ENCODE measurements at places on chromosomes 11 and 22.
A peak's percentile ranks its signal among the peaks of the same experiment; 100 is the strongest.

DNA sequence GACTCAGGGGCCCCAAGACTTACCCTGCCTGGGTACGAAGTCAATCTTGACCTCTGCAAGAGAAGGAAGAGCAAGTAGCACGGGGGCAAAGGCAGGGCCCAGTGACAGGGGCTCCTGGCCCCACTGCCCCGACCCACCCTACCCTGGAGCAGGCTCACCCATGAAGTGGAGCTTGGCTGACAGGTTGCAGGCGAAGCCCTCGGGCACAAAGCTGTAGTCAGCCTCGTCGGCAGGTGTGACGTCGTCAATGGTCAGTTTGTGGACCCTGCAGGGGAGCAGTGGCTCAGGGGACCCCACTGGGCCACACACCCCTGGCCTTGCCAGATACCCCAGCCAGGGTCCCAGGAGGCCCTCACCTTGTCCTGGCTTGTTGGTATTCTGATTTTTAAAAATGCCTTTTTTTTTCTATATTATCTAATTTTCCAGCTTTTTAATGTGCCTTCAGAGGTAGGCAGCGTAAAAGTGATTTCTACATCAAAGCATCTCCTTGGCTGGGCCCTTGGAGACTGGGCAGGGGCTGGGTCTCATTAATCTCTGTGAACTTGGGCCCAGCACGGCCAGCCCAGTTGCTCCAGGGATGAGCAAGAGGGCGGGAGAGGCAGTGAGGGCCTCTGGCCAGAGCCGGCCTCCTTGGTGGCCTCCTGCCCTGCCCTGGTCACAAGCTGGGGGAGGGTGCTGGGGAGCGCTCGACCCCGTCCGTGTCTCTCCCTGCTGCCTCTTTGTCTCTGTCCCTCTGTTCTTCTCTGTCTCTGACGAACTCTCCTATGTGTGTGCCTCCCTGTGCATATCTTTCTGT is 11.3 kb downstream of the MYBPC3 start:
- DNase-seq: no peak

DNA sequence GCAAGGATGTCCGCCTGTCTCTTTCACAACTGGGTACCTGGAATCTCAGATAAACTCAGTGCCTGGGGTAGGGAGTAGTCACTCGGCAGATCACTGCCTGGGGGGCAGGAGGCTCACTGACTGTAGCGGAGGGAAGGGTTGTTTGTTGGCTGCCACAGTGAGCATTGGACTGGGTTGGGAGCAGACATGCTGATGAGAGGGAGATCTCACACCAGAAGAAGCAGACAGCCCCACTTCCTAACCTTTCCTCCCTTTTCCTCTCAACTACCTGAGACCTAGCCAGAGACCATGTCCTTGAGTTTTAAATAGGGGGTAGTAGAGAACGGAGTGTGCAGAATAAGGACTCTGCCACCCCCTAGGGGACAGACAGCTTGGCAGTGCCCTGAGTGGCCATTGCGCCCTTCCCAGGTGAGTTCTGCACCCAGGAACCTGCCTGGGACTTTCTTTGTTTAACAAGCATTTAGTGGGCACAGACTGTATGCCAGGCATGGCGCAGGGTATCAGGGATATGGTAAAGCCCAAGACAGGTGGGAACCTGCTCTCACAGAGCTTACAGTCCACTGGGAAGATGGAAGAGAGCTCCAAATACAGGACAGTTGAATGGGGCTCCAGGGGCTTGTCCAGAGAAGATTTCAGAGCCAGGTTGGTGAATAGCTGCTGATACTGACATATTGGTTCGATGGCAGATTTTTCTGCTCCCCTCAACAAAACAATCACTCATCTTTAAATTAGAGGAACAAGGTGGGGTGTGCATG is 115.7 kb upstream of the NNMT start:
- DNase-seq: no peak

GRCh38 chr11:68122936-68123539 is 1.9 kb upstream of the CHKA start:
- DNase-seq: no peak

DNA sequence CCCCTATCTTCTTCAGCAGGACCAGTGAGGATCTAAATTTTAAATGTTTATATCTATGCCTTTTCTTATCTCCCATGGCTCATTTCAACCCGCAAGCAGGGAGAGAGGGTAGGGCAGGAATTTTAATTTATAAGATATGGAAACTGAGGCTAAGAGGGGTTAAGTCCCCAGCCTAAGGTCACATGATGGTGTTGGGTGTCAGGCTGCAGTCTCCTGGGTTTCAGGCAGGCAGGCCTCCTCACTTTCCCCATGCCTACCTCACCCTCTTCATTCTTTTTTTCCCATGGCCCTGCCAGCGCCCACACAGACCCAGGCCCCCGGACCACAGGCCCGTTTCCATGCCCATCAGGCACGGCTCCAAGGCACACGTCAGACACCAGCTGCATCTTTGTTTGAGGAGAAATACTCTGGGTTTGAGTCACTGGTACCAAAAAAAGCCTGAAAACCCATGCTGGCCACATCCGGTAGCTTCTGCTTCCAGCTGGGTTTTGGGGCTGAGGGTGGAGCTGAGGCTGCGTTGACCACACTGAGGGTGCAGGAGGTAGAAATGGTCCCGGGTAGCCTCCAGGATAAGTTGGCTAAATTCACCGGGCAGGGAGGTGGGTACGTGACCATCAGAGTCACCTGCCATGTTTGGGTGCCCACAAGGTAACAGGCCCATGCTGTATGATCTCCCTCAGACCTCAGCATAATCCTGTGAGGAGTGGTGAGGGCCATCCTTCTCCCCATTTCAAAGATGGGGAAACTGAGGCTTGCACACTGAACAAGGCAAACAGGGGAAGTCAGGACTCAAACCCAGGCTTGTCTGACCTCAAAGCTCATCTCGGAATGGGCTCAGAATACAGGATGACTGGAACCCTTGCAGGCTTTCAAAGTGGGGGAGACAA is 7.5 kb downstream of the CRYBB1 start:
- peak; percentile 20 for DNase-seq

DNA sequence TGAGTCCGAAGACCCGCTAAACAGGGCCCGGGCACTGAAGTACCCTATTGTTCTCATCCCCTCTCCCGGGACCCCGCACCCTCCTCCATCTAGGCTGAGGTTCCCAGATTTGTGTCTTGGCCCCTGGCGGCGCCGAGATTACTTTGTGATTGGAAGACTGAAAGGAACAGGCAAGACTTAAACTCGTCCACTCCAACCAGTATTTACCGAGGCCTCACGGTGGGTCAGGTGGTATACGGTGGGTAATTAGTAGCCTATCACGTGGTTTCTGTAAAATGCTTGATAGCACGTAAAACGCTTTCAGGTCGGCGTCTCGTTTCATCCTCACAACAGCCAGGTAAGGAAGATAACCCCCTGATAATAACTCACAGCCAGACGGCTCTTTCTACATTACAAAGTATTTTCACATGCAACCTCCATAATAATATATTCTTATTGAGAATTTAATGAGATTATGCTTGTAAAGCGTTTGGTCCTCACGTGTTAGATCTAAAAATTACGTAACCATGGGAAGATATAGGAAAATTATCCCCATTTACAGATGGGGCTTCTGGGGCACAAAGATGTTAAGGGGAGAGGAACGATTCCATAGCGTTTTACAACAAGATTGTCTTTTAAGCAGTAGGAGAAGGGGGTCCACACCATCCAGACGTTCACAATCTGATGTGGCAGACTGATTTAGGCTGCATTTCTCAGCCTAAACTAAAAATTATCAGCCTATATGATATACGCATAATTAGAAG is 642 bp upstream of the PIK3C2A start:
- DNase-seq: peak; percentile 10

DNA sequence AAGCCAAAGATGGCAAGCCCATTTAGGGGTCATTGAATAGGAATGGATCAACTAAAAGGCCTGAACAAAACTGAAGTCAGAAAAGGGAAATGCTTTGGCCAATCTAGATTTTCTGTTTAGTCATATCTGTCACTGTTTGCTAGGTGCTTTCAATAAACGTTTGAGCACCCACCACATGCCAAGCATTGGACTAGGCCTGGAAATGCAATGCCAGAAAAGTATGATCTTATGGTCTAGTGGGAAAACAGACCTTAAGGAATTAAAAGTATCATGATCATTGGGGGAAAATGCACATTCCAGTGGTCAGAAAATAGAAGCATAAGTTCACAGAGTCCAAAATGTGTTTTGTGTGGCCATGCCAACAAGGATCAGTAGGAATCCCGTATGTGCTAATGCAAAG is 76.8 kb upstream of the BIRC3 start:
- no peak for DNase-seq

GRCh38 chr11:15737320-15737719 is 619.0 kb downstream of the SOX6 start:
- DNase-seq: no peak

DNA sequence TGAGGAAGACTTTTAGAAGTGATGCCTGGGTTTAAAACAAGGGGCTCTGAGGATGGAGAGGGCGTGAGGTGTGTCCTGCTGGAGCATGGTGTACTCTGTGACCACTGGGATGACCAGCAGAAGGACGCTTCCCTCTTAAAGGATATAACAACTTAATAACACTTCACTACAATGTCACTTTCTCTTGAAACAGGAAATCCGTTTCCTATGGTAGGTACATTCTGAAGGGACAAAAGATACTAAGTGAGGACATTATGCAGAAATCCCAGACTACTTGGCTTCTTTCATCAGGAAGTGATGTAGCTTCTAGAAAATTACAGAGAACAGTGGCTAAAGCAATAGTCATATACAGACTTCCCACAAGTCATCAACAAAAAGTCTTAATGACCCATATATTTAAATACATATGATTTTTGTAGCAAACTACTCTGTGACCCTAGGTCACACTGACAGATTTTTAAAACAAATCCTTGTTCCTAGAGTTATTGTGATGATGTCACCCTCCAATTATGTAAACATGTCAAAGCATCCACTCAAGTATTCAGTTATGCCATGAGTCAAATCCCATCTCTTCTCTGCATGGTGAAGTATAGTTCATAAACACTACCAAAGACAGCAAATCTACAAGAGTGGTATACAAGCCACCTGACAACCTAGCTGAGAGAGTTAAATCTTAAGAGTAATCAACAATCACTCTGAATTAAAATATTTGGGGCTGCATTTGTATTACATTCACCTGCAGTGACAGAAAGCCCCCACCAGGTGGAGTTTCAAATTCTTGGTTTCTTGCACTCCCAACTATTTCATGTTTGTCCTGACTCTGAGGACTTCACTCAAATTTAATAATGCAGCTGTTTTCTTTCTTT is 32.8 kb downstream of the PITPNB start:
- DNase-seq: peak; percentile 22

DNA sequence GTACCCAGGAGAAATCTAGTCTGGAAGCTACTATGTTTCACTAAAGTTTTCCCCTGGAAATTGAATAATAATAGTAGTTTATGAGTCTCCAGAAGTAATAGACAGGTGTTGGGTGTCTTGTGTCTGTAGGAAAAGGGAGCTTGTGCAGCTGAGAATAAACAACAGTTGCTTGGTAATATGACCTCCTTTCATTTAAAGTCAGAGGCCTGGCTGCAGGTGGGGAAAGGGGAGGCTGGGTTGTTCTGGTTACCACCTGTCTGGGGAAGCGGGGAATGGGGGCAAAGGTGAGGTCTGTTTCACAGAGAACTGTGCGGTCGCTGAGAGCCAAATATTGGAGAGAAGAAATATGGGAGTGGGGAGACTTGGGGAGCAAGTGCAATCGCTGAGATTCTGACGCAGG is 3.3 kb upstream of the GRAMD1B start:
- no peak for DNase-seq

GRCh38 chr11:43969543-43969942 is 27.1 kb downstream of the C11orf96 start:
- DNase-seq: no peak

GRCh38 chr11:12192794-12193514 is 82.6 kb downstream of the MICAL2 start:
- DNase-seq: no peak

DNA sequence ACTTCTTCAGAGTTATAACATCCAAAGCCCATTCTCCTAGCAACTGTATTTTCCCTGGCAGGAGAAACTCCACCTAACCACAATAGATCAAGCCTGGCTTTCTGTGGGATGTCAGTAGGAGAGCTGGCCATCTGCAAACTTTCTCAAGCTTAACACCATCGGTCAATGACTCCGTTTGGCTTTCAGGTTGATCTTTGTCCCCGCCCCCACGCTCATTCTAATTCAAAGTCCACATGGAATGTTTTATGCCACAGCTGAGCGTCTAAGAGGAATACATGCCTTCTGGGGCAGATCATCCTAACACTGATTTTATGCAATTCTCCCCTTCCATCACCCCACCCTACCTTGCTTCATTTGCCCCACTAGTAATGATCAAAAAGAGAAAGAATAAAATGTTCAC is 4.8 kb downstream of the GVQW3 start:
- DNase-seq: no peak

DNA sequence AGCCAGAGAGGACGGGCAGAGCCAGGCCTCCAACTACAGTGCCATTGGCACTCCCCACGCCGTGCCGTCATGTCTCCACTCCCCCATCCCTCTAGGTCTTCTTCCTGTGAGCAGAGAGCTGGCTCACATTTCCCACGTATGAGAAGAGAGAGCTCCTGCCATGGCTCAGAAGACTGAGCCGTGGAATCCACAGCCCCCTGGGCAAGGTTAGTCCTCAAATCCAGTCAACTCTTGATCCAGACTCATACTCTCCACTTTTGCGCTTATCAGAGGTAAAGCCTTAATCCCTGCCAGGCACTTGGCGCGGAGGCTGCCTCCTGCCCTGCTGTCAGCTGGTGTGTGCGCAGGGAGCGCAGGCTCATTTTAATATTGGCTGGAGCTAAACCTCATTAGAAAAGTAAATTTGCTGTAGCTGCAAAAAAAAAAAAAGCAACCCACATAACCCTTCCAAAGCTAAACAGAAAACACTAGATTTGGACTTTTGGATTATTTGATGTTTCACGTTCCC is 4.7 kb downstream of the B3GAT1 start:
- no peak for DNase-seq

DNA sequence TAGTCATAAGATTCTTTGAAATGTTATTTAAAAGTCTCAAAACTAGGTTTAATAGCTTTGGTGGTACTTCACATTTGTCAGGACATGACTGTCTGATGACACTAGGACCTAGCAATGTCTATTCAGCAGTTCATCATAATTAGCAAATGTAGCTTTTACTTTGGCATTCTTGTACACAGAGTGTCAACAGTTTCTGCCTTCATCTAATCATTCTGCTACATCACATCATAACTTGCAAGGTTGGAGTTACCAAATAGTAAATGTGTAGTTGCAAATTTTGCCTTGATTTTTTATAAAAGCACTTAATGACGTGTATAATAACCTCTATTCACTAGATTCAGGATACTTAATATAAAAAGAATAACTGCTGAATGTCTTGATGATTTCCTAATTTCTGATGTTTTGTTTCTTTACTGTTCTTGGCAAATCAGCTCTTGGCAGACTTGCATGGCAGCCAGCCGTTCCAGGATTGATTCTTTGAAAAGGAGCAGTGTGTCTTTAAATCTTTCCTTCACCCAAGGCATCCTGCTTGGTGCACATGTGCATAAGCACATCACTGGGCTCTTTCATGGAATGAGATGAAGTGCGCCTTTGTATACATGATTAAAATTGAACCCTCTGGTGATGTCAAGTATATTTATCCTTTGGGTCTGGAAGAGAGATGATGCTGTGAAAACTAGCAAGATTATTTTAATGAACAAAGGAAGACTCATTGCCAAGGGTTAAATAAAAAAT is 12.2 kb downstream of the FBXO7 start:
- DNase-seq: no peak
